ENCODE measurements at places on chromosomes 2 and 18.

DNA sequence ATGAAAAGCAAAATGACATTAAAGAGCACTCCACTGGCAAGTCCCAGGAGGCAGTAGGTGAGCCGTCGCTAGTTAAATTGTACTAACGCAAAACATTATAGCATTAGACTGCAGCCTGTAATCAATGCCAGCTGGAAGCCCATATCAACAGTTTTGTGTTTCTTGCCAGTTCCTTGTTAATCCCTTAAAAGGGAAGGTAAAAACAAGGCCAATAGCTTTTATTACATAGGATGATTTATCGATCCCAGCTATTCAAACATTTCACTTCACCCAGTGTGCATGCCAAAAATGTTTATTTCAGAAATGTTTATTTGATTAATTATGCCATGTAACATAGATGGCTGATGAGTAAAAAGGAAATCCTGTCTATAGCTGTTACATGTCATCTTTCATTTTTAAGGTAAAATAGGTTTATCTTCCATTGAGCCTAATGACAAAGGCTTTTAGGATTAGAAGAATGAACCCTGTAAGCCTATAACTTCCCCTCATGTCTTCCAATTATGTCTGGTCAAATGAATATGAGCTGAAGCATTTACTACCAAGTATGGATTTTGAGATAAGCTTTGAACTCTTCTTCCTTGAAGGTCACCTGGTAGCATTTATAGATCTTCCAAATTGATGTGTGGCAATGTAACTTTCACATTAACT lies 591.2 kb downstream of the RNF144A start:
- no peak for DNase-seq

DNA sequence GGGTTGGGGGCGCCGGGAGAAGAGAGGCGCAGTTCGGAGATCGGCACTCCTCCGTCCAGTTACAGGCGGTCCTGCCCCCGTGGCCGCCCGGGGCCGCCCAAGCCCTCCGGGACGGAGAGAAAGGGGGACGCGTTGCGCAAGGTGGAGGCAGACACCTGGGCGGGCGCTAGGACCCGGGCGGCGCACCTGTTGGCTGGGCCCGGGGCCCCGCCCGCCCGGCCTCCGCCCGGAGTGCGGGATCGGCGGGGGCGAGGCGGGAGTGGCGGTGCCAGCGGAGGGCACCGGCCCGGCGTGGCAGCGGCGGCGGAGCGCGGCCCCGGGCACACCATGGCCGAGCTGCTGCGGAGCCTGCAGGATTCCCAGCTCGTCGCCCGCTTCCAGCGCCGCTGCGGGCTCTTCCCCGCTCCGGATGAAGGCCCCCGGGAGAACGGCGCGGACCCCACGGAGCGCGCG lies at the start of gene SGPP2:
Gene SGPP2, plus strand, starts transcription at position 268 of the 453 bp plus-strand sequence. Its CDS starts 60 bp downstream, at position 328.
- DNase-seq = no peak

DNA sequence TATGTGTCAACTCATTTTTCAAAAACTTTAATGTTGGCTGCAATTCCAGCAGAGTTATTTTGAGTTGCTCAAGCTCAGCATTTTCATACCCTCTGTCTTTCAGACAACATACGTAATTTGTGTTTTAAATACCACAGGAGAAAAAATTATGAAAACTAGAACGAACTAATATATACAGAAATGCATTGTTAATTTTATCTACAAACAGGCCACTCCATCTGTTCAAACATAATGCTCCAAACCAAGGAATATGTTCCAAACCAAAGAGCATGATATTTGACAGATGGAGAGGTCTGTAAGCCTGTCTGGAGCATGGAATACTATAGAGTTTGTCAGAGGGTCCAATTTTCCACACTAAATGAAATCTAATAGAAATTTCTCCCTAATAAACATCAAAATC lies 536.2 kb upstream of the FSIP2 start:
- no peak for DNase-seq

DNA sequence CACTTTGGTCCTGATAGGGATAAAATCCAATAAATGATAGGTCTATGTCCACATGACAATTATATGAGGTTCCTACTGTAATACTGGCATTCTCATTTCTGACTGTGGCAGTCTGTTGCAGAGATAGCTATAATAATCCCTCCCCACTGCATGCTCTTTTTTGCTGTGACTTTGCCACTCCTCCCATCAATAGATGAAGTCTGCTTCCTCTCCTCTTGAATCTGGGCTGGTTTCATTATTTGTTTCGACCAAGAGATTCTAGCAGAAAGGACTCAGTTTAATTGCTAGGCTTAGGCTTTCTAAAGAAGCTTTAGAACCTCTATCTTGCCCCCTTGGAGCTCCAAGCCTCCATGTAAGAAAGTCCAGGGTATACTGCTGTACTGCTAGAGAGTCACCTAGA lies 23.3 kb upstream of the CREB1 start:
- no peak for DNase-seq

DNA sequence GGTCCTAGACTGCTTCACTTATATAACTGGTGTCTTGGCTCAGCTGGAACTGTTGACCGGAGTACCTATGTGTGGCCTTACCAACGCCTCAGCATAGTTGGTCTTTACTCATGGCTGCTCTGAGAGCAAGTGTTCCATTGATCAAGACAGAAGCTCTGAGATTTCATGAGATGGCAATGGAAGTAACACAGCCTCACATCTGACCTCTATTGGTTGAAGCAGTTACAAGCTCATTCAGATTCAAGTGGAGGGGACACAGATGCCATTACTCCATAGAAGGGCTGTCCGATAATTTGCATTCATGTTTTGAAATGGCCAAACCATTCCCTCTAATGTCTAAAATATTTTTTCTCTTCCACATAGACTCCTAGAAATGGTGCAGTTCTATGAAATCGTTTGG lies 46.4 kb upstream of the STK39 start:
- DNase-seq = no peak

GRCh38 chr18:10842861-10843260 lies 306.5 kb downstream of the PIEZO2 start:
- no peak for DNase-seq

DNA sequence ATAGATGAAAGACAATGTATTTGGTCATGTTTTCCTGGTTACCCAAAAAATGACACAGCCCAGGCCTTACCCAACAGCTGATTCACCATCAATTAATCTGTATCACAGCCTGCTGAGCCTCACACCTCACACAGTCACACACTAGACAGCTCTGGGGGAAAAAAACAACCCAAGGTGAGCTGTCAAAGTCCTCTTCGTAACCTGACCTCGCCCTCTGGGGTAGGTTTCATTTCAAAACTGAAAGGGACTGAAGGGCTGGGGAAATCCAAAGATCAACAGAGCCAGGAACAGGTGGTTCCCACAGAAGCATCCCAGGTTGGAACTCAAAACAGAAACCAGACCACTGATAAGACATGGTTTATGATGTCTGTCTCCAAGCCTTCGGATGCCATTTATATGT lies 18.2 kb upstream of the PCBP1 start:
- no peak for DNase-seq

- DNase-seq = no peak
Measured at GRCh38 chr18:8998481-8999217, 103.8 kb upstream of the NDUFV2 start.

- DNase-seq = no peak
Measured at GRCh38 chr18:40056079-40056692, 1898.8 kb upstream of the PIK3C3 start.

DNA sequence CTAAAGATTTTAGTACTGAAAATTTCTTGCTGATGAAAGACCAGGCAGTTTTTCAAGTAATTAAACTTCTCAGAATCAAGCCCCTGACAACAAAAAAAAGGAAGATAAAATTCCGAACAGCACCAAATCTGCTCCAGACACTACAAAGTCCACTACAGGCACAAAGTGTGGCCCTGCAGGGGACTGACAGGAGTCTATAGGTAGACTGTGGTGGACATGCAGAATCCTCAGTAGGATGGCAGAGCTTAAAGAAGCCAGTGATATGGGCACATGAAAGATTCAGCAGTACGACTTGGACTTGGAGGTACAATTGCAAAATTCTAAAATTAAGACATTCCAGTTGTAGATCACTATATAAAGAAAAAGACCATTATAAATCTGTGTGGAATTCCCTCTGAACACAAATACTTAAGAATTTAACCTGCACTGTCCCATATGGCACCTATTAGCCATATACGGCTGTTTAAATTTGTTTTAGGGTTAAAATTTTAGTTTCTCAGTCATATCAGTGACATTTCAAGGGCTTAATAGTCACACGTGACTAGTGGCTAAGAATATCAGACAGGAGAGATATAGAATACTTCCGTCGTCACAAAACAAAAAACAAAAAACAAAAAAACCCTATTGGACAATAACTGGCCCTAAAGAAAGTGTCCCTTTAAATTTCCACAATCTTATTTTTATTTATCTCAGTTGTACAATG lies 32.0 kb downstream of the SFT2D3 start:
- DNase-seq = no peak

GRCh38 chr2:138059487-138060300 lies 95.4 kb downstream of the HNMT start:
- DNase-seq = no peak

GRCh38 chr18:3449512-3450011 lies 410 bp upstream of the TGIF1 start:
- DNase-seq = peak; percentile 89

- DNase-seq = no peak
Measured at GRCh38 chr2:100782380-100782878, 37.5 kb upstream of the NPAS2 start.

DNA sequence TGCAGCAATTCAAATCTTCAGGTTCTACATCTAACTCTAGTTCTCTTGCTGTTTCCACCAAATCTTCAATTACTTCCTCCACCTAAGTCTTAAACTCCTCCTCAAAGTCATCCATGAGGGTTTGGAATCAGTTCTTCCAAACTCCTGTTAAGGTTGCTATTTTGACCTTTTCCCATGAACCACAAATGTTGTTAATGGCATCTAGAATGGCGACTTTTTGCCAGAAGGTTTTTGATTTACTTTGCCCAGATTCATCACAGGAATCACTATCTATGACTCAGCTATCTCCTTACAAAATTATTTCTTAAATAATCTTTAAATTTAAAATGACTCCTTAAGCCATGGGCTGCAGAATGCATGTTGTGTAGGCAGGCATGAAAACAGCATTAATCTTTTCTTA lies 368.9 kb upstream of the TNP1 start:
- no peak for DNase-seq

DNA sequence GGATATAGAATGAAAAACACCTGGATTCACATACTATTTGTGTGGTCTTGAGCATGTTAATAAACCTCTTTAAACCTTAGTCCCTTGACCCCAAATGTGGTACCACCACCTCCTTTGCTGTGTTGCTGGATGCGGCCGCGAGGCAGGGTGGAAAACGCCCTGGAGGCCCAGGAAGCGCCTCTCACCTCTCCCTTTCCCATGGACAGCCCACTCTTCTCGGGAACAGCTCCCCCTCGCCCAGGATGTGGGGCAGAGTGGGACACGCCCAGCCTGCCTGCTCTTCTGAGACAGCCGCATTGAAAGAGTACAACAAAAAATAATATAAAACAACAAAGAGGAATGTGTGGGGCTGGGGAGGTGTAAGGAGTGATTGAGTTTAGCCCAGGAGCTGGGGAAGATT lies 549.0 kb upstream of the ID2 start:
- DNase-seq = no peak

DNA sequence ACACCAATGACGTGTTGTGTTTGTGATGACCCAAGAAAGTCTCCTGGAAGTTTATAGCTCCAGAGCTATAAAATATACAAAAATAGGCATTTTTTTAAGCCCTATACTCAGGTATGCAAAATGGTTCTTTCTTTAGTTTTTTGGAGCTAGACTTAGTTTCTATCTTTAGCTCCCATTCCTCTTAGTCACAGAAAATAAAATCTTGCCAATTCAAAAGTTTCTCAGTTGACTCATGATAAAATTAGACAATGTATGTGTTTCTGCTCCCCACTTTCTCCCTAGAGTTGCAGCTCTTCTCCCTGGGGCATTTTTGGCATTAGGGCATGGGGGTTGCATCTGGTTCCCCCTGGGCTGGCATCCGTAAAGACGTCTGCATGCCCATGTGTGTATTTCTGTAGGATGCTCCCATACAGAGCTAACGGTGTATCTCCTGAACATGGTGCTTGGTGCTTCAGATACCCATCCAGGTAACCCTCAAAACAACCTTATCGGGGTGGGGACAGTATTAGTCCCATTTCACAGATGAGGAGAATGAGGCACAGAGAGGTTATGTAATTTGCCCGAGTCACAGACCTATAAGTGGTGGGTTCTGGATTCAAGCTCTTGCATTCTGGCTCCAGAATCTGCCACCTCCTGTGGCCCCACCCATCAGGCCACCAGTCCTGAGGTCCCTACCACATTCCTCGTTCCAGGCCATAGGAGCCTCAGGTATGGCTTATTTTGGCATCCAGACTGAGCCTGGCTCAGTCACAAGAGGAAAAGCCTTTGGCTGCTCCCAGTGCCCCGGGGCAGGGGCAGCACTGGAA lies 43.1 kb upstream of the ASAP2 start:
- no peak for DNase-seq

- no peak for DNase-seq
Measured at GRCh38 chr2:15337996-15338666, 223.0 kb downstream of the NBAS start.

- peak; percentile 90 for DNase-seq
Measured at GRCh38 chr18:74597034-74597661, 522 bp upstream of the ZNF407 start.

DNA sequence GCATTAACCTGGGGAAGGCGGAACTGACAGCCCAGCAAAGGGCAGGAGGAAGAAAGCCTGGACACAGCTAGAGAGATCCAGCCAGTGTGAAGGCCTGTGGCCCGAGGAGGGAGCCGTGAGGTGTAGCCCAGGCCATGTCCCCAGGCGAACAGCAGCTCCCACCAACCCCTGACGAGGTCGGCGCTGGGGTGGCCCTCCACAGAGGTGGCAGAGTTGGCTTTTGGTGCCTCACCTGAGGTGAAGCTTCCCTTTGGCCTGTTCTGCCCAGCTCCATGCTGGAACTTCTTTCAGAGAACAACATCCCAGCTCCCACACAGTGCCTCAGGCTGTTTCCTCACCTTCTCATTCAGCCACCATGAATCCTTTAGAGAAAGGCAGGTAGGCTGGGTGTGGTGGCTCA lies 13.3 kb downstream of the TMEM177 start:
- DNase-seq = no peak

DNA sequence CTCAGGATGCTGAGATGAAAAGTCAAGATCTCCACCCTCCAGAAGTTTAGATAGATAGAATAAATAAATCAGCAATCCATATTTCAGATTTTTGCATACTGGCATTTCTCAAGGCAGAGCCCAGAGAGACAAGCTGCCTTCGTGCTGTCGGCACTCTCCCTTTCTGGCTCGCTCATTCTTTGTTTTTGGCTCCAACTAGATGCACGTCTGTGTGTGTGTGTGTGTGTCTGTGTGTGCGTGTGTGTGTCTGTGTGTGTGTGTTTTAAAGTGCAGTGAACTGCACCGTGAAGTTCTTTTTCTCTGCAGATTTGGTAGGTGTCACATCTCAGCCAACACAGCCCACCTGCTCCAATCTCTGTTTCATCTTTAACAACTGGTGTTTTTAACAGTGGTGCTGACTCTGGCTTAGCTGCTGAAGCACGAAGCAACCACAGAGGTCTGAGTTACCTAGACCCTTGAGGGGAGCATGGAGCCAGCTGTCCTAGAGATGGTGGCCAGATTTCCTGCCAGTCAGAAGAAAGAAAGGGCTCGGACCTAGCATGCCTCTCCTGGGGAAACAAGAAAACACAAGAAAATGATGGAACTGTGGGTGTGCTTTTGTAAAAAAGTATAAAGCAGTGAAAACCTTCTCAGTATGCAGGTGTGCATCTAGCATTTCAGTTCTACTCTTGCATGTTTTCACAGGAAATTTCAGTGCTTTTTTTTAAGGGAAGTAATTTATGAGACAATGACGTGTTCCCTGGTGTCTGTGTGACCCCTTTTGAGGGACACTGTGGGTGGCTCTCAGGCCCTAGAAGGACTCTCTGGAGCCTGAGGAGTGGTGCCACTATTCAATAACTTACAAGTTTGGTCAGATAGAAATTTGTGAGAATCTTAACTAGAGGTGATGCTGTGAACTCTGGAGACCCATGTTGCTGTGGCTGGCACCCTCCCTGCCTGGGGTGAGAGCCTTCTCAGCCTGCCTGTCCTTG lies 364.3 kb downstream of the RNF144A start:
- no peak for DNase-seq
